Fibroblast of skin of right biceps (primary cell): ENCODE measurements at places on chromosomes 3 and 15.

GRCh38 chr3:20648294-20648693 is 462.3 kb upstream of the SGO1 start:
- DNase-seq = peak; percentile 95

GRCh38 chr15:69299451-69299886 is 757 bp downstream of the PAQR5 start:
- no peak for DNase-seq

GRCh38 chr15:28962851-28963710 is 77.3 kb downstream of the APBA2 start:
- no peak for DNase-seq

DNA sequence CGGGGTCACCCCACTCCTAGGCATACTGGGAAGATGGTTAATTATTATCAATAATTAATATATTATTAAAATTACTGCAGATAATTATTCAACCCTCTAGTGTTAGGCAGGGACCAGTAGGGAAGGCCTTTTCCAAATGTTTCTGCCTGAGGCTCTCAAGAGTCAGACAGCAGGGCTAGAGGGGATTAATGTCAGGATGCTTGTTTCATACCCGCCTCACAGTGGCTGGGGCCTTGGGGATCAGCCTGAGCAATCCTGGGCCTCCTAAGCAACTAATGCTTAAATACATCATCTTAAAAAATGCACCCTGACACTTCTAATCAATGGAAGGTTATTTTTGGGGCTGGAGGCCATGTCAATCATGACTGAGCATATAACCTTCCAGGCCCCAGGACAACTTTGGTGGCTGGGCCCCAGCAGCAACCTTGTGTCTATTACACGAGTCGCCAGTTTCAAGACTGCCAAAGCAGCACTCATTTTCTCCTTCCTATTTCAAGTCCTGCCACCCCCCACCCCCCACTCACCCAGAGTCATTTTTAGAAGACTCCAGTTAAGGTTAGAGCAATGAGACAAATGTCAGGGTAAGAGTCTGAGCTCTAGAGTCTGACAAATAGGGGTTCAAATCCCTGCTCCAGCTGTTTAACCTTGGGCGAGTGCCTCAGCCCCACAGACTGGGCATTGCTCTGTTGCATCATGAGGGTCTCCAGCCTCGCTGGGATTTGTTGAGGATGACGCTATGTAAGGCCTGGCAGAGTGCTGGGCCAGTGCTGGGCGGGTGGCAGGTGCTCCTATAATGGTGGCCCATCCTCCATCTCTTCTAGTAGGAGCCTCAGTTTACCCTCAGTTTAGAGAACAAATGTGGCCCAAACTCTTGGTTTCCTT is 6.1 kb downstream of the AMOTL2 start:
- peak; percentile 43 for DNase-seq

DNA sequence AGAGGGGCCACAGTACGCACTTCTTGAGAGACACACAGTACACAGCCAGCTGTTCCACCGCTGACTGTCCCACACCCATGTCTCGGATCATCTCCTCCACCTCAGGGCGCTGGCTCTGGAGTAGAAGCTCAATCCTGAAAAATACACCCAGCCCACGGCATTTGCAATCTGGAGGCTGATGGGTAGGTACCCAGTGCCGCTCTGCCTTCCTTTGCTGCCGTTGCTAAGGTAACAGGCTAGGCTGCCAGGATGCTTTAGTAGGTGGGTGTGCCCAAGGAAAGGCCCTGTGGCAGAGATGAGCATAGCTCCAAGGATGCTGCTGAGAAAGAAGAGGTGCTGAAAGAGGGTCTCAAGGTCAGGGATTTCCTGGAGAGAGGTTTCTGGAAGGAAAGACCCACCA is 14.6 kb downstream of the TRAIP start:
- no peak for DNase-seq

GRCh38 chr3:169591983-169592644 is 71.4 kb downstream of the MECOM start:
- DNase-seq = no peak

DNA sequence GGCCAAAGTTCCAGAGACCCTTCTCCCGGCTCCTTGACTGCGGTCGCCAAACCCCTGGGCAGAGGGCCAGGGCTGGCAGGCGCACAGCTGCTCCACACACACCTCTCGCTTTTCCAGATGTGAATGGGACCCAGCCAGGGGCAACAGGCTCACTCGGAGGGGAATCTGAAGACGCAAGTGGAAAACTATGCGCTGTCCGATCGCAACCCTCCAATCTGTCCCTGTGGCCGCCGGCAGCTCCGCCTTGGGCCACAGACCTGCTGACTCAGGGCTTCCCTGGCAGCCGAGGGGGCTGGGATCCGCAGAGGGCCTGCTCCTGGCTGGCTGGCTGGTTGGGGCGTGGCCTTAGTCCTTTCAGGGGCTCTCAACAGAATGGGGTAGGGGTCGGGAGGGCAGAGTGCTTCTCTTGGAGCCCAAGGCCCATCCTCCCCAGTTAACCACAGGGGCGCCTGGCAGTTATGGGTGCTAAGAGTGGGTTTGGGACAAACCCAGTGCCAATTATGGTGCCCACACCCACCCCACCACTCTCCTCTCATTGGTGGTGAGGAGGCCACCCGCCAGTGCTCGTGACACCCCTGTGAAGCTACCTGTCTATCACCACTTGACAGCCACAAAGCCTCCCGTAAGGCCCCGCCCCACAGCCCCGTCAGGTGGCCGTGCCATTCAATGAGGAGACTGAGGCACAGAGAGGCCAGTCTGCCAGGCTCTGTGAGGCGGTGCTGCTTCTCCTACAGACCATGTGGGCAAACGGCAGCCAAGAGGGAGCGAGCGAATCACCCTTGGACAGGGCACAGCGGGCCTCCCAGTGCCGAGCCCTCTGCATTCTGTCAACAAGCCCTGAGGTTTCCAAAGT is 53.8 kb downstream of the IQSEC1 start:
- DNase-seq = peak; percentile 79

DNA sequence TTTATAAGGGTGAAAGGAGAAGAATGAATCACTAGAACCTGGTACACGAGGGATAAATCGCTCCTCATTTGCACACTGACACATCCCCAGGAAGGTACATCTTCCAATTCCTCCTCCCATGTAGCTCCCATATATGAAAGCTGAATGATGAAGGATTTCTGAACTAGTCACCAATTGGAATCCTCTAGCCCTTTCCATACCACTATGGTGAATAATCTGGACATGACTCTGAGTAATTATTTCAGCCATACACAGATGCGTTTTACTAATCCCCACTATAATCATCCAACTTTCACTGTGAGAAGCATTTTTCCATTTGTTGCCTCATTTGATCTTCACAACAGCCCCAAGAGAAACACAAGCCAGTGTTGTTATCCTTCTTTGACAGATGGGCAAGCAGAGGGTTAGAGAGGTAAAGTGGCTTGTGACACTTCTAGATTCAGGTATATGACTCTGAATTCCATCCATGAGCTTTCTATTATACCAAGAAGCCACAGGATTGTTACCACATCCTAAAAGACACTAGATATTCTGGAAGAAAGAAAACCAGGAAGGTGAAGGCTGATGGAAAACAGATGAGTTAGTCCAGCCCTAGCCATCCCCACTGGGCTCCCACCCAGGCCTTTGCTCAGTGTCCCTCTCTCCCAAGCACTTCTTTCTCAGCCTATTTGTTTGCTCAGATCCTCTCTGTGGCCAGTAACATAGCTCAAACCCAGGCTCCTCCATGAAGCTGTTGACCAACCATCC is 22.2 kb upstream of the BCL6 start:
- peak; percentile 95 for DNase-seq

- no peak for DNase-seq
Measured at GRCh38 chr3:105130911-105131310, 235.8 kb upstream of the ALCAM start.

- no peak for DNase-seq
Measured at GRCh38 chr3:146343551-146343950, 92.6 kb upstream of the PLSCR4 start.

DNA sequence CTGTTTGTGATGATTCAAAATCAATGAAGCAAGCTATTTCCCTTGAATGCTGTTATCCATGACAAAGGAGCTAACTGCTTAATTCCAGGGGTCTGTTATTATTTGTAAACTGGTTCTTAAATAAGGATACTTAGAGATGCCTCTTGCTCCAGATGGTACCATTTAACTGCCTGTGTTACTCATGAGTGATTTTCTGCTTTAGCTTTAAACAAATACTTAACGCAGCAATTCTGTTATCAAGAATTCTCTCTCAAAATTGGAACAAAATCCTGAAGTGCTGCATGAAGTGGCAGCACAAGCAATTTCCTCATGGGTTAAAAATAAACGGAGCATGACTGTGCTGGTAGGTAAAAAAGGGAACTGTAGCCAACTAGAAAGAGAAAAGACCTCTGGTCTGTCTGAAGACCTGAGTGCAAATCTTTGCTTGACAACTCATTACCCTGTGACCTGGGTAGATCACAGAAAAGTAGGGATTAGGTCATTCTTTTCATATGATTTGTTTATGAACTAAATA is 62.5 kb upstream of the GBE1 start:
- peak; percentile 11 for DNase-seq

DNA sequence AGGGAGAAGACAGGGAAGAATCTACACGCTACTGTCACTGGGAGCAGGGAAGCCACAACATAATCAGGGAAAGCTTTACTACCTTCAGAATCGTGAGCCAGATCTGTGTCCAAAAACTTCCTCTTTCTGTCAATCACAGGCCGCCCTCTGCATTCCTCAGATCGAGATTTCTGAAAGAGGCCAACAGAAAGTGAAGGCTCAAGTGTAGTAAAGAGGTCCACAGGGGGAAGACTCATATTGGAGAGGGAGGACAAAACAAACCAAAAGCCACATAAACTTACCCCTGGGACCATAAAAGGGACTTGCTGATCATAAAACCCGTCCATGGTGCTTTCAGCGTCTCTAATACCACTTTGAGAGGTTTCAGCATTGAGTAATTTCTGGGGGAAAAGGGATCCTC is 3.3 kb downstream of the ETV5 start:
- no peak for DNase-seq
